ENCODE measurements at places on chromosomes 16 and 17. TPM values are rescaled to one million over a fixed set of nuclear protein-coding genes. Genes with fewer than 3 reads are reported as not detected.

ADAP2 gene
- polyA plus RNA-seq = 1.1 TPM

TMC5 gene
- polyA plus RNA-seq = 0.01 TPM

CASKIN1 gene
- 0.43 TPM for polyA plus RNA-seq

DNA sequence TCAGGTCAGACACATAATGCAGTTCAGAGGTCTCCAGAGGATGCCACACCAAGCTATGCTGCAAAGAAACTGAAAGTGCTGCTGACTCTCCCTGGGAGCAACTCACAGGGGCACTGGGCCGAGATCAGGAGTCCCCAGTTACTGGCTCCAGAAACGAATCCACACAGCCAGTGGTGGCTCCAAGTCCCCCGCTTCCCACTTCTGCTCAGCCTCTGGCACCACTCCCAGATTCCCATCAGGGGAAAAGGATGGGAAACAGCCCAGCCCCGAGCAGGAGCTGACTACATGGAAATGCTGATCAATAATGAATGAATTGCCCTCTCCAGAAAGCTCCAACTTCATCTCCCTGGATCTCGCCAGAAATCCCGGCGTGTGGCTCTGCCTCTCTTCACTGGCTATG lies 62.3 kb upstream of the CDH5 start:
- DNase-seq = no peak

DNA sequence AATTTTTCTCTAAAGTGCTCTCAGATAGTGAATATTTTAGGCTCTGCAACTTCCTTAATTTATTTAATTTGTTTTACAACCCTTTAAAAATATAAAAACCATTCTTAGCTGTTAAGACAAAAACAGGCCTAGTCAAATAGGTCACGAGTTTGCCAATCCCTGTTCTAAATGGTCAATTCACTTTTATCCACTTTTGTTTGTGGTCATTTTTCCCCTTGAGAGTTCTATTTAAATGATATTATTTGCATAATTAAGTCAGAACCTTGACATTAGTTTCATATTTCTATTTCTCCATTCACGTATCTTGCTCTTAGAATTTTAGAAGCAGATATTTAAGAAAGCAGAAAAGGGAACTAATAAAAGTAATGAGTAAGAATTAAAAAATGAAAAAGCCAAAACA lies 4.0 kb downstream of the AMFR start:
- DNase-seq = no peak

- DNase-seq = no peak
These were observed 85.4 kb upstream of the CLEC18A start for GRCh38 chr16:69865701-69866100.

LGALS9B gene
- not detected for polyA plus RNA-seq
